ENCODE measurements at places on chromosomes 2 and 18.

DNA sequence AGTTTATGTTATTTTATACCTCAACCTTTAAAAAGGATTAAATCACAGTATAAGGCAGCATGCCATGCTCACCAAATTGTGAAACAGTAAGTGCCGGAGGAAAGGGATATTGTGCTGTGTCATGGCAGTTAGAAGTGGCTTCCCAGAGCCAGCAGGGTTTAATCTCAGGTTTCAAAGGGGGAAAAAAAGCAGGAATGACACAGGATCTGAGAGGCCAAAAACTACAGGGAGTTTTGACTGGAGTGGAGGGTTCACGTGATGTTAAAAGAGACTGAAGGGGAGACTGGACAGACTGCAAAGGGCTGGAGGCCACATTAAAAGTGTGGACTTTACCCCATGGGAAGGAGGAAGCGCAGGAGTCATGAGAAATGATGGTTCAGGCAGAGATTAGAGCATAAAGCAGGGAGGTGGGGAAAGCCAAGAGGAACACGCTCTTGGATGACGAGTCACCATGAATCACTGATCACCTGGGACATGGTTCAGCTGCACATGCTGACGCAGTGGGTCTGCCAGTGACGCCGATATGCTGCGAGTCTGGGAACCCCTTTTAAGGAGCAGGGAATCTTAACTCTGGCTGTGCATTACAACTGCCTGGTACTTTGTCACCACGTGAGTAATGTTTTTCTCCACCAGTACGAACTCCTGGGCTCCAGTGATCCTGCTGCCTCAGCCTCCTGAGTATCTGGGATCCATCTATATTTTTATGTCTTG lies 6.1 kb downstream of the CHMP1B start:
- no peak for DNase-seq

GRCh38 chr2:216463148-216463547 lies 35.5 kb upstream of the RPL37A start:
- no peak for DNase-seq

- DNase-seq = no peak
Observed at GRCh38 chr2:219378163-219378851, 9.4 kb downstream of the DNPEP start.

DNA sequence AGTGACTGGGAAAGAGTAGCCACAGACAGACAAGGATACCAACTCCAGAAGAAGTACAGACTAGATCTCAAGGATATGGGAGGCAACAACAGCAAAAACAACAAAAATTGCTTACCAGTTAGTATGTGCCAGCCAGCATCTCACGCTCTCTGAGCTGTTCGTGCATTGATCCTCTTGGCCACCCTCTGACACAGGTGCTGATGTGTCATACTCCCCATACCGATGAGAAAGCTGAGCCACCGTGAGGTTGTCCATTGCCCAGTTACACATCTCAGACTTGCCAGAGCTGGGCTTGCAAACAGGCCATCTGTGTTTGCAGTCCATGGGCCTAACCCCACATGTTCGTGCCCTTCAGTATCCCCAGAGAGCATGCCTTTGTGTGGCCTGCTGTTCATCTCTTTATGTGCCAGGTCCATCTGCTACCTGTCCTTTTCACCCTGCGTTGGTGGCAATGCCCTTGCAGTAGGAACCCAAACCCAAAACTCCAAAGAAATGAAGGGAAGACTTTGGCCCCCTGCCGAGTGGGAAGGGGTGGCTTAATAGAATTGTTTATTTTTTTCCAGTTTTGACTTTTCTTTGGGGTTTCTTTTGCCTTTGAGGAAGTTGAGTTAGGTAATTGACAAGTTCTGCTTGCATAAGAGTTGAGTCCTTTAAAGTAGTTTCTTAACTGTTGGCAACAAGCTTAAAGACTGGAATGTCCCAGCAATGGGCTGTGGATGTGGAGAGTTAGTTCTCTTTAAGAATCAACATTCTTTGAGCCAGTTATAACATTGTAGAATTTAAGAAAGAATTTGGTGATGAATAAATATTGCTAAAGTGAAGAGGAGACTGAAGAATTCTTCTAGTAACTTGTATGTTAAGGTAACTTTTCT lies 46.7 kb downstream of the LYPD6B start:
- DNase-seq = no peak

All from neural crest cell (in vitro differentiated cells).